PC-9 (cell line): ENCODE measurements at places on chromosomes 16 and 17. TPM values are rescaled to one million over a fixed set of nuclear protein-coding genes. Genes with fewer than 3 reads are reported as not detected.

PITPNM3 gene
- total RNA-seq, result 16.9 and 17.3 TPM in 2 replicates

NACA2 gene
- not detected in 2 replicates for total RNA-seq

MFAP4 gene
- not detected in 2 replicates for total RNA-seq

CRHR1 gene
- not detected in 2 replicates for total RNA-seq

RGS9 gene
- 5.7 and 6.1 TPM in 2 replicates for total RNA-seq

IL34 gene
- not detected in 2 replicates for total RNA-seq

SLC16A13 gene
- 33.4 and 40.6 TPM in 2 replicates for total RNA-seq

MMP28 gene
- total RNA-seq, result 2.8 and 6.4 TPM in 2 replicates

RRAD gene
- 0.24 TPM in 1 of 2 replicates, not detected in the other for total RNA-seq

AANAT gene
- total RNA-seq, result 0.65 TPM in 1 of 2 replicates, not detected in the other
